ENCODE measurements at places on chromosomes 6 and 20.

GRCh38 chr6:125886914-125887313, 69.7 kb upstream of the HINT3 start:
- DNase-seq = no peak

DNA sequence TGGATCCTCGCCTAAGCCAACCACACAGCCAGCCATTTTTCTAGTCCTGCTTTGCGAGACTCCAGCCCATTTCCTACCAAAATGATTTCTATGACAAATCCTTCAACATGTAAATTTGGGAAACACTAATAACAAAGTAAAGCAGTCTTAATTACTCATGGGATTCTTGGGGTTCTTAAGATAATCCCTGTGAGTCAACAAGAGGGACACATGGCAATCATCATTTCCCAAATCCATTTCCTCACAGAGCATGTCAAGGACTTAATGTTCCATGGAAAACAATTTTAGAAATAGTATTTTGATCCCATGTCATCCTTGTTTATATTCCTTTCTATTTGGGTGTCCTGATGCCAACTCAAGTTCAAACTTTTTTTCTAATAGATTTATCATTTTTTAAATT, 322.7 kb upstream of the NOX3 start:
- DNase-seq = no peak

GRCh38 chr20:50567860-50568548, 57.8 kb downstream of the PTPN1 start:
- DNase-seq = no peak

DNA sequence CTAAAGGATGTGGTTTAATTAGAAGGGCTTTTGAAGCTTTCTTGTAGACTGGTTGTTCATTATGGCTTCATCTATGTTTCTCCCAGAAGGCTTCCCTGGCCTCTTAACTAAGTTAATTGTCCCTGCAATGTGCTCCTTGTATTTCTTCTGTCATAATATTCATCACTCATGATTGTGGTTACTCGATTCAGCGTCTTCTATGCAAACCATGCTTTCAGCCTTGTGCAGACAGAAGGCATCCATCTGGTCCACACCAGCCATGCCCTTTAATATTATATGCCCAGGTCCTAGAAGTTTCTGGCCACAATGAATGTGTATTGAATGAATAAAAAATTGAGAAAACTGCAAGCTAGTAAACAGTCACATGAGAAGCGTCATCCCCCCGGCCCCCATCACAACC, 163.2 kb downstream of the KHDC1L start:
- no peak for DNase-seq

DNA sequence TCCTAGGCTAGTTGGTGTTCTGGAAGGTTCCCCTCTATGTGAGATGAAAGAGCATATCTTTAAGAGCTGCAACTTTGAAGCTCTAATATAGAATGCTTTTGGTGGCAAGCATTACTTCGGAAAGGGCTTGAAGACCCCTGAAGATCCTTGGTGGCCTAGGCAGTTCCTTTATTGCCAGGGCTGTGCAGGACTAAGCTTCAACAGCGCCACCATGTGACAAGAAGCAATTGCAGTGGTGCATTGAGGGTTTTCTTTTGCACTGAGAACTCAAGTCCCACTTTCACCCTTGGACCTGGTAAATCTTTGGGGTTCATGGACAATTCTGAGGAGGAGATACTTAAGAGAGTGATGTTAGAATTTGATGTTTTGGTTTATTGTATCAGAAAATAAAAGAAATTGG, 237.4 kb upstream of the GMDS start:
- no peak for DNase-seq

DNA sequence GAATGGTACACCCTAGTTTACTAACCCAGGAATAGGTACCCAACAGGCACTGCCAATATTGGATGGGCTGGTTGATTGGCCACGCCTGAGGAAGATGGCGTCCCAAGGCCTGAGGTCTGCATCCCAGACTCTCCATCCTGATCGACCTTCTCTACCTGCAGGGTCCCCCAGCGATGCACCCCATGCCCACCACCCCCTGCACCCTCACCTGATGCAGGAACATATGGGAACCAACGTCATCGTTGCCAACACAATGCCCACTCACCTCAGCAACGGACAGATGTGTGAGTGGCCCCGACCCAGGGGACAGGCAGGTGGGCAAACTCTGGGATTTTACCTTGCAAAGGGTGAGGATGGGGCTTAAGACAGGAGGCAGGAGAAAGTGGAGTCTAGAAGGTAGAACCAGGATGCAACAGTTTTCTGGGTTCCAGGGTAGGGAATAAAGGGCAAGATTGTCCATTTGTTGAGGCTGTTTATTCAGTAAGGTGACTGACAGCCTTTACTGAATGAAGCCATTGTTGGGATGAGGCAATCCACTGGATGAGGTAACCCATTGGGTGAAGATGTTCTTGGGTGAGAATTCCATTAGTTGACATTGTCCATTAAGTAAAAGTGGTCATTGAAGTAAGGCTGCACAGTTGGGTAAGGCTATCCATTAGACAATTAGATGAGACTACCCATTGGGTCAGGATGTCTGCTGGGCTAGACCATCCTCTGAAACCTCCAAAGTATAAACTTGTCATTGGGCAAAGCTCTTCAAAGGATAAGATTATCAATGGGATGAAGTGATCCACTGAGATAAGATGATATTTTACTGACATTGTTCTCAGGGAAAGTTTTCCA, 47.3 kb upstream of the TTPAL start:
- no peak for DNase-seq

DNA sequence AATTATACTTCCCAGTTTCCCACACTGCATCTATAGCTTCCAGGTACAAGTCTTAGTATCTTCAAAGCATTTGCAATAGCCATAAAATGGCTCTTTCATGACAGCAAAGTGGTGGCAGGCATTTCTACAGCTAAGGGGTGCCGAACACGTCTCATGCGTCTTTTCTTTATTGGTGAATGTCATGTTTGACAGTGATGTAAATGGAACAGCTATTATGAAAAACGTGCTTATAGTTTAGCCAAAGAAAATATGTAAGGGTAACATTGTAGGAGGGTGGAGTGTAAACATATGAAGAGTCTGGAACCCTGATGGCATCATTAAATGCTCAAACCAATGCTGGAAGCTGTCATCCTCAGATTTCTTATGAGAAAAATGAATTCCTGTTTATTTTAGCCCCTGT, 37.9 kb downstream of the COL11A2 start:
- no peak for DNase-seq

- no peak for DNase-seq
These were observed 29.0 kb downstream of the MYLIP start for GRCh38 chr6:16157909-16158308.

DNA sequence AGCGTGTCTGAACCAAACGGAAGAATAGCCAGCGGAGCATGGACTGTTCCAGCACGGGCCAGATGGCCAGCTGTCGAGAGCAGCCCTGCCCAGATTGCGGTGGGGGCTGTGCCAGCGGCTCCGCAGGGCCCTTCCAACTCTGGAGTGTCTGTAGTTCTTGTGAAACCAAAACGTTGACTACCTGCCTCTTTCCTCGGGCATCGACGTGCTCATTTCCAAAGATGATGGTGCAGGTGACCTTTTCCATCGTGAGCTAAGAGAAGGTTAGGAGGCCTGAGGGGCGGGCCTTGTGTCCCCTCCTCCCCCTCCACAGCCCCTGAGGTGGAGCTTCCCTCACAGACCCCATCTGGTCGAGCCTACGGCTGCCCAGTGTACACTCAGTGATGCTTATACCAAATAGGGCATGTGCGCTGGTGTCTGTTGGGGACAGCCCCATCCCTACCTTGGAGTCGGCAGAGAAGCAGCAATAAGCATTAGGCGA, 12.9 kb upstream of the C20orf144 start:
- no peak for DNase-seq

DNA sequence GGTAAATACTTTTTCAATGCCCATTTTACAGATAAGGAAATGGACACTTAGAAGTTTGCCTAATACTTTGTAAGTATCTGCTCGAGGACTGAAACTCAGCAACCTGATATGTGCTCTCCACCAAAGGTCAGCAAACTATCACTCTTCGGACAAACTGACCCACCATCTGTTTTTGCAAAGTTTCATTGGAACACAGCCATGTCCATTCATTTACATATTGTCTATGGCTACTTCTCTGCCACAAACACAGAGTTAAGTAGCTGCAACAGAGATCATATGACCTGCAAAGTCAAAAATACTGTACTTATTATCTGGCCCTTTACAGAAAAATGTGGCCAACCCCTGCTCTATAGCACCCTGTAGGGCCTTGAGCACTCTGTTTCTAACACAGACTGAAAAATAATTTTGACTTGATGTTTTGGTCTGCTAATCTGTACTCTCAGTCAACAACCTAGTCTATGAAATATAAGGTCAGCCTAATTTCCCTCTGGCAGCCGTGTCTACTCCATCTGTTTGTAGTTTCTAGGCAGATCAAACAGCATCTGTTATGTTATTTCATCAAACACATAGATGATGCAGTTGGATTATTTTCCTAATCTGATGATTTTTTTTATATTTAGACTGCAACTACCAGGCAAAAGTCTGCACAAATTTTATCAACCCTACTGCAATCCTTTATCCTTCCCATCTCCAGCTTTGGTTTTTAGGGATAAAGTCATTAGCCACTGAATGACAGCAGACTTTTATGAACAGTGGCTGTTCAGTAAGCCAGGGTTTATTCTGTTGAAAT, 41.4 kb upstream of the BEND6 start:
- no peak for DNase-seq

GRCh38 chr6:82589509-82590206, 226.0 kb downstream of the TPBG start:
- DNase-seq = no peak

DNA sequence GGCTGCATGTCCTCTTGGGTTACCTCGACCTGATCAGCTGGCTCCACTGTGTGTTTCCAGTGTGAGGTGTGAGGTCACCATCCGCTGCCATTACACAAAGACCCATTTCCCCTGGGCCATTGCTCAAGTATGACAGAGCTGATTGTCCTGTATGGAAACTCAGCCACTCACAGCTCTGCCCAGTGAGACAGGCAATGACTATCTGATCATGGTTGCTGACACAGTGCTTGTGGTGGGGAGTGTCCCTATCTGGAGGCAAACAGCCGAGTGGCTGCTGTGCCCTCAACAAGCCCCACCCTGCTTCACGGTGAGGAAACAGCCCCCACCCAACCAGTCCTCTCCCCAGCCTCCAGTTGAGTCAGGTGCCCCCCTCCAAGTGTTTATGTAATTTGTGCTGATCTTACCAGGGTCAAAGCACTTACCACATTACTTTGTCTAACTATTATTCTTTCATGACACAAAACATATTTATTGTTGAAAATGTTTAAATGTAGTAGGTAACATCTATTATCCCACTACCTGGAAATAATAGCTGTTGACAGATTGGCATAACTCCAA, 11.7 kb upstream of the MAPK13 start:
- no peak for DNase-seq

- DNase-seq = no peak
These were observed 645.8 kb upstream of the GJE1 start for GRCh38 chr6:141486942-141487341.

DNA sequence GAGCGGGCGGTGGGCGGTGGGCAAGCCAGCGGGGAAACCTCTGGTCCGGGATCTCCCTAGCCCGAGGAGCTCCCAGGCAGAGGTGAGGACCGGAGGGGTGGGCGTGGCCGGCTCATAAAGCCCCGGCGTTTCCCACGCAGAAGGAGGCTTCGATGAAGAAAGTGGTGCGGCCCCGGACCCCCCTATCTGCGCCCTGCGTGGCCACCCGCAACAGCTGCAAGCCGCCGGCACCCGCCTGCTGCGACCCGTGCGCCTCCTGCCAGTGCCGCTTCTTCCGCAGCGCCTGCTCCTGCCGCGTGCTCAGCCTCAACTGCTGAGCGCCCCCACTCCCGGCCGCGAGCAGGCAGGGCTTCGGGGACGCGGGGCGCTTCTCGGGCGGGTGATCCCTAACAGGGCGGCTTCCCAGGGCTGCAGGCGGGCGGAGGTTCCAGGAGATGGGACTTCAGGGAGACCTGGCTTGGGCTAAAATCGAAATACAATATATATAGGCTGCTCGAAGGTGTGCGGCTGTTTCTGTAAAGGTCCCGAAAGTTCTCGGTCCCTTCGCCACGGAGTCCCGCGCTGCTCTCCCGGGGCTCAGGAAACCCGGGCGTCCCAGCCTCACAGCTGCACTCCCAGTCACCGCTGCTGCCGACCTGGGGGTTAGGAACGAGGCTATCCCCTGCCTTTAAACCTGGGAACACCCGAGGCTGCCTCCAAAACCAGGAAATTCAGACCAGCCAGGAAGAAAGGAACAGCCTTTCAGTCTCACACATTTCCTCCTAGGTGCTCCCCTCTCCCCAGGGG, 27.8 kb downstream of the ASIP start:
- no peak for DNase-seq

DNA sequence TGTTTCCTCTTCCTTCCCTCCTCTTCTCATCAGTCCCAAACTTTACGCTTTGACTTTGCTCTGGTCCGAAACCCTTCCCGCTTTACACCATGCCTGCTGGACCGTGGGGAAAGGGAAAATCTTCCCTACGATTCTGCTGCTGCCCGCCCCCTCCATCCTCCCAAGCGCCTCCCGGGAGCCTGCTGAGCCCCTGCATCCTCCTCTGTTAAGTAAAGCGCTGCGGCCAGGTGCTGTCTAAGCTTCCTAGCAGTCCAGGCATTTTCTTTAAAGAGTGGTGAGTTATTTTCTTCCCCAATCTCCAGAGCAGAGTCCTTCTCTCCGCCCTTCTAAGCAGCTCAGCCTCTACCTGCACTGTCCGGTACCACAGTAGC, 376.3 kb downstream of the RNGTT start:
- no peak for DNase-seq

DNA sequence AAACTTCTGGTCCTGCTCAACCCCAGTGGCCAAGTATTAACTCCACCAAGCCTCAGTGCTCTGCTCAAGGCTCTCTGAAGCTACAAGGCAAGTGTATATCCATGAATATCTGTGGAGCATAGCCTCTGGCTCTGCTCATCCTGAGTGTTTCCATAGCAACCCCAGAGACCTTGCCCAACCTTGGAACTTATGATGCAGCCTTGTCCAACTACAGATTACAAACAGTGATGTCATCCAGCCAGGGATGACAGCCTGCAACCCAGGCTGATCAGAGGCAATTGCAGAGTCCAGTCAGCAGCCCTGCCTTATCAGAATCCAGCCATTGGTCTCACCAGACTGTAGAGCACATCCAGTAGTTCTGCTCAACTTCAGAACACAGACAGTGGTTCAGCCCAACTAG, 65.5 kb upstream of the SPACA1 start:
- no peak for DNase-seq

DNA sequence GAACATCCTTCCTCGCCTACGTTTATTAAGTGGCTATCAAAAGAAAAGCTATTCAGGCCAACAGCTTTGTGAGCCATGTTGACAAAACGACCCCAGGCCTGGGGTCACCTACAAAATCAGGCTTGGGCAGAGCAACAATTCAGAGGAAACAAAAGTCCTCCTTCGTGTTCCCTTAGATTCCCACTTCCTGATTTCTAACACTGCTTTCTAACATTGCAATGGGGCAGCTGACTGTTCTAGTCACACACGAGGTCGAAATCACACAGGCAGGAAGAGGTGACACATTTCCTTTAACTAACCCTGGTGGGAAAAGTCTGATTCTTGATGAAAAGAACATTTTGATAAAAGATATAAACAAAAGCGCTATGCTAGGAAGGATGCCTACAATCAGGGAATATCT, 31.9 kb downstream of the WDR27 start:
- no peak for DNase-seq
